Vein endothelial cell (primary cell): ENCODE measurements at places on chromosomes 16 and 17. TPM values are rescaled to one million over a fixed set of nuclear protein-coding genes. Genes with fewer than 3 reads are reported as not detected.

Gene HSPB9
- not detected in 2 replicates for total RNA-seq

Gene SEZ6L2
- 0.67 and 1.6 TPM in 2 replicates for total RNA-seq

Gene ZNF624
- total RNA-seq, result 6.2 and 6.4 TPM in 2 replicates

Gene TBC1D26
- total RNA-seq, result not detected in 2 replicates
